ENCODE measurements at places on chromosomes 3 and 15.

GRCh38 chr3:172766241-172766640, 15.7 kb downstream of the ECT2 start:
- DNase-seq: no peak

DNA sequence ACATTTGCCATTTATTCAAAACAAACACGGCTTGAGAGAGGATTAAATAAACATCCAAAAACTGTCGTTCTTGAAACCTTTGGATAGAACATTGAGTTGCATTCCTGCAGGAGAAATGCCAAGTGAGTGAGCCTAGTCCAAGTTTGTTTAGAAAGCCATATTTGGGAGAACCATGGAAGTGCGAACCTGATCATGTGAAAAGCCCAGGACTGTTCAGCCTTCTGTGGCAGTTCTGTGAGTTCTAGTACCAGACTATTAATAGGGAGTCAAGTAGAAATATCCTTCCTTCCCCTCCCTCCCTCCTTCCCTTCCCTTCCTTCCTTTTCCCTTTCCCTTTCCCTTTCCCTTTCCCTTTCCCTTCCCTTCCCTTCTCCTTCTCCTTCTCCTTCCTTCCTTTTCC, 470.4 kb downstream of the LPP start:
- DNase-seq: no peak

GRCh38 chr15:49035825-49036224, 10.4 kb downstream of the SECISBP2L start:
- DNase-seq: no peak

DNA sequence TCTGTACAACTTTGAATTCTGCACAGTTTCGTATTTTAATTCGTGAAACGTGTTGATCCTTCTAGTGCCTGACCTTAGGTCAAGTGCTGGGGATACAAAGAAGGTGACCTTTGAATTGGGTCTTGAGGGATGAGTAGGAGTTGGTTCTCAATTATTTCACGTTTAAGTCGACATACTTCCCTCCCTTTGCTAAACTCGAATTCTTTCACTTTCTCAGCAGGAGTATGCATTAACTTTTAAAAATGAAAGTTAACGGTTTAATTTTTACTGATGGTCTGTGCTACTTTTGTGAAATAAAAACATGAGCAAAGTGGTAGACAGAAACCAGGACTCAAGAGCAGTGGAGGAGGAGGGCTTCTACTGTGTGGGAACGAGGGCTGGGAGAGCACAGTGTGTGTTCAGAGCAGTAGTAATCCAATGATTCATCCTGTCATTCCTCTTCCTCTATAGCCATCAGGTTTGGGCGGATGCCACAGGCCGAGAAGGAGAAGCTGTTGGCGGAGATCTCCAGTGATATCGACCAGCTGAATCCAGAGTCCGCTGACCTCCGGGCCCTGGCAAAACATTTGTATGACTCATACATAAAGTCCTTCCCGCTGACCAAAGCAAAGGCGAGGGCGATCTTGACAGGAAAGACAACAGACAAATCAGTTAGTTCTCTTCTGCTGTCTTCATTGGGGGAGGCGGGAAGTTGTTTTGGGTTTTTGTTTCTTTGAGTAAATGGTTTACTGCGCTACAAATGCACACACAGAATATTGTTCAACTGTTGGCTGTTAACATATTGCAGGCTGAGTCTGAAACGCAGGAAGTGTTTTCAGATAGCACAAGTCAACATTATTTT, 78.6 kb upstream of the TSEN2 start:
- DNase-seq: no peak

- DNase-seq: no peak
These were observed 61.4 kb upstream of the KLF13 start for GRCh38 chr15:31265090-31265870.

DNA sequence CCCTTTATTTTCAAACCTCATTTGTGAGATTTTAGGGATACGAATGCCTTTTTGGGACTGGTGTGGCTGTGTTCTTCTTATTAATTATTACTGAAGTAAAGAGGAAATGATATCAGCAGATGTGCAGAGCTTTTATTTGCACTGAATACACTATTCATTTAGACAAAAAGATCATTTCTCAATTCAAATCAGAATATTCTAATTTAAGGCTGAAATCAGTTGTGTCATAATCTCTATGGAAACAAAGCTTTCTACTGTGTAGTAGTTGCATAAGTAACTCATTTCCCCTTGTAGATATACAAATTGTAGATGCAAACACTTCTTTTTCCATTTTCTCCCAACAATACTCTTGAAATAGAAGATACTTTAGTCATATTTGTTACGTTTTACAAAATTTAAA, 56.0 kb downstream of the PDE8A start:
- DNase-seq: no peak

DNA sequence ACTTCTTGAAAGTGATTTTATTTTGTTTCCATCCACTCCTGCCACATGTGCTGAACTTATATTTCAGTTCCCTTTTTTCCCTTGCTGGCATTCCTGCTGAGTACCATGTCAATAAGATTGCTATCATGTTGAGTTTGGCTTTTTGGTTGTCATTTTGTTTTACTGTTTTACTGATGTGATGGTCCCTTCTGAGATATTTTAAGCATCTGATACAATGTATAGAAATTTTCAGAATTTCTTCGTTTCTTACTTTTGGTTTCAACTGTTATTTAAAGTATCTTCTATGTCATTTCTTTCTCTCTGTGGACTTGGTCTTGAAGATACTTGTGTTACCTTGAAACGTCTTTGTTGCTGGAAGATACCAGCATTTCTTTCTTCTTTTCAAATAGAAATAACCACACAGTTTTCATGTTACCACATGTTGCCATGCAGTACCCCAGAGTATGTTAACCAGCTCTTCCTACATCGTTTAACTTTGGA, 14.1 kb downstream of the SIDT1 start:
- no peak for DNase-seq

- no peak for DNase-seq
These were observed 289.8 kb downstream of the ARPP21 start for GRCh38 chr3:35929158-35929557.

DNA sequence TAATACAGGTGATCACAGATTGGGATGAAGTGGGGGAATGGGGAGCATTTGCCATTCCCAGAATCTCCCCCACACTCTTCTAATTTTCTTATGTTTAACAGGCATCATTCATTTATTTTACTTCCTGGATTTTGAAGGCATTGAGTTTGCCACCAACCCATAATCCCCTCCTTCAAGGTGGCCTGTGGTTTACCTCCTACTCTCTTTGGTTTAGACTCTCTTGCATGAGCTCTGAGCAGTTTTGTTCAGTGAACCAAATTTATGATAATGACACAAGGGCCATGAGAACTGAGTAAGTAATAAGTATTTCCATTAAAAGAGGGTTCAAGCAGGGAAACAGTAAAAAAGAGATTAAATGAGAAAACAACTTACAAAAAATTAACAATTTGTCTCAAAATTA, 703.1 kb upstream of the CFAP20DC start:
- DNase-seq: no peak

- no peak for DNase-seq
These were observed 248.3 kb downstream of the SLCO3A1 start for GRCh38 chr15:92101708-92102394.

- DNase-seq: no peak
These were observed 36.8 kb upstream of the SEC13 start for GRCh38 chr3:10357592-10358308.

- no peak for DNase-seq
These were observed 31.7 kb upstream of the SLCO2A1 start for GRCh38 chr3:134061401-134061800.

GRCh38 chr3:190345878-190346277, 23.6 kb upstream of the CLDN1 start:
- DNase-seq: no peak
